GM12878 (cell line): ENCODE measurements at places on chromosomes 2 and 18. TPM values are rescaled to one million over a fixed set of nuclear protein-coding genes. Genes with fewer than 3 reads are reported as not detected.
A peak's percentile ranks its signal among the peaks of the same experiment; 100 is the strongest.

- no peak overlapping the region for H3K4me3 ChIP-seq
- no peak overlapping the region for H3K27ac ChIP-seq
- H3K27me3 ChIP-seq, result no peaks in the 10 kb centered on the region
These were observed 23.1 kb upstream of the ATP8B1 start for GRCh38 chr18:57826252-57826651.

DNA sequence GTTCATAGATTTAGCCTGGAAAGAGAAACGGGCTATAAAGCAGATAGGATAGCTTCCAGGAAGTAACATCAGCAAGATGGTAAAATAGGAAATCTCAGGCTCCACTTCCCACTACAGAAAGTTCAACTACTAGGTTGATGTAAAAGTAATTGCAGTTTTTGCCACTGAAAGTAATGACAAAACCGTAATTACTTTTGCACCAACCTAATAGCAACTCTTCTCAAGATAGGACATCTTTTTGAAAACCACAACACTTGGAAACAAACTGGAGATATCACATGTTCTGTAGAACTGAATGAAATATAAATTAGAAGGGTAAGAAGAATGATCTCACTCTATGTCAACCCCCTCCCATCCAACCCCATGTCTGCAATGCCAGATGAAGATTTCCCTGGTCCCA, 1154.3 kb downstream of the BCL11A start:
- no peak for DNase-seq
- no peaks in the 10 kb centered on the region for H3K4me1 ChIP-seq
- H3K27me3 ChIP-seq, result no peaks in the 10 kb centered on the region
- H3K36me3 ChIP-seq, result no peaks in the 10 kb centered on the region
- H3K27ac ChIP-seq, result no peak overlapping the region

EFEMP1 gene
- total RNA-seq, result 0.24 and 0.33 TPM in 2 replicates

DNA sequence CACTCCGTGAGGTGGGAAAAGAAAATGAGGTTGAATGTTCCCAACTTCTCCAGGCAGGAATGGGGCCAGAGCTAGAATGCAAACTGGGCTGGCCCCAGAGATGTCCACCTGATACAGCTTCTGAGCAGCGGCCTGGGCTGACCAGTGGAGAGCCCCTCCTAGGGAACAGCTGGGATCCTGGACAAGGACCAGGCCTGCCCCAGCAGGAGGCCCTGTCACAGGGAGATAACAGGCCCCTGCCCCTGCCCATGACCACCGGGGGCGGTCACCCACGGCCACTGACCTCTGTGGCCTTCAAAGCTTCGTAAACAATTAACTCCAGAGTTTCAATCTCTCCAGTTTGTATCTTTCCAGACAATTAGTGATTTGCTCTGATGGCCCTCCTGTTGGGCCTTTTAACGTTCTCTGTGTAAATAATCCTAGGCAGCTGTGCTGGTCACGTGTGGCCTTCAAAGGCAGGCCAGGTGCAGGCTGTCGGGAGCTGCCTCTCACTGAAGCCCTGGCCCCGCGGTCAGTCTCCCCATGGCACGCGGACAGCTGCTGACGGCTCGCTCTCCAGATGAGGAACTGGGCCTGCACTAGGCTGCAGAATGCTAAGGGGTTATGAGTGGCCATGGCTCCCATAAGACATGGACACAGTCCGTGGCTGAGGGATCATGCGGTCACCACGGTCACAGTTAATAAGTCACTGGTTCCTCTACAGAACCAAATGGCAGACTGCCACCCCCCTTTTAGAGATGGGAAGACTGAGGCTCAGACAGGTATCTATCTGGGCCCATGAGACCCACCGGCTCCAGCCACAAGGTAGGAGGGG, 9.2 kb downstream of the HS6ST1 start:
- no peak for DNase-seq
- H3K36me3 ChIP-seq, result no peaks in the 10 kb centered on the region
- no peak overlapping the region for H3K4me3 ChIP-seq
- no peak overlapping the region for H3K27ac ChIP-seq
- peaks cover 7% of the 10 kb centered on the region for H3K4me1 ChIP-seq

NEDD4L gene
- total RNA-seq, result 24.0 and 25.7 TPM in 2 replicates

DNA sequence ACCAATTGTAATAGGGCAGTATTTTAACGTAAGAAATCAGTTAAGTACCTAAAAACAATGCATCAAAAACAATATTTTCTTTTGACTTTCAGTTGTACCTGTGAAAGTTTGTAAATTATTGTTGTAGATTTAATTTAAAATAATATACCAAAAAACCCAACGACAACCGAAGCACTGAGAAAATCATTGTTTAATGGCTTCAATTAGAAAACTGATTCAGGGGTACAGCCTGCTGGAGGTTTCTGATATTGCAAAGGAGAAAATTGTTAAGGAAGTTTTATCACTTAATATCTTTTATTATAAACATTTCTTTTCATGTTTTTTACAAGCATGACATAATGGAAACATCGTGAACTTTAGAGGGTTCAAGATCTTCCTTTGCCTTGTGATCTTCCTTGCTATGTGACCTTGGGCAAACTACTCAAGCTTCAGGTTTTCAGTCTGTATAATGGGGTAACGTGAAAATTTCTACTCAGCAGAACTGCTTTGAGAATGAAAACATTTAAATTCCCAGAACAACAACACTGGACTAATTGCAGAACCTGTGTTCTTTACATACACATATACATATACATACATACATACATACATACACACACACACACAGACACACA, 76.3 kb upstream of the GLS start:
- H3K27ac ChIP-seq, result no peak overlapping the region
- DNase-seq, result no peak
- peaks cover 5% of the 10 kb centered on the region; the same call in 1 of the 2 replicates for H3K4me1 ChIP-seq
- H3K36me3 ChIP-seq, result no peaks in the 10 kb centered on the region
- no peaks in the 10 kb centered on the region for H3K27me3 ChIP-seq
- H3K4me3 ChIP-seq, result no peak overlapping the region

DNA sequence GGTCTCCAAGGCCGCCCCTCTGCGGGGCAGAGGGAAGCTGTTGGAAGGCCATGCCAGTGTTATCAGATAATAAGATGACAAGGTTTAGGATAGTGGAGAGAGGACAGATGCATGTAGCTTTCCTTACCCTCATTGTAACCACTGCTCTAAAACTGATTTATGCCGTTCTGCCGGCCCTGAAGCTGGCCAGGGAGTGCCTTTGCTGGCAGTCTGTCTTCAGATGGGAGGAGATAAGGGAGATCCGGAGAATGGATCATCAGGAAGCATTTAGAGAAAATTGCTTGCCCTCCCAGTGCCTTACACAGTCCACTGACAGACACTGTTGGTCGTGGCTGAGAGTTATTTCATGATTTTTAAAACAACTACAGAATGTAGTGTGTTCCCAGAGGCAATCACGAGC, 35.4 kb upstream of the MYO3B start:
- no peak overlapping the region for H3K4me3 ChIP-seq
- H3K27ac ChIP-seq, result no peak overlapping the region

MROH2A gene
- total RNA-seq, result not detected in 2 replicates

DNA sequence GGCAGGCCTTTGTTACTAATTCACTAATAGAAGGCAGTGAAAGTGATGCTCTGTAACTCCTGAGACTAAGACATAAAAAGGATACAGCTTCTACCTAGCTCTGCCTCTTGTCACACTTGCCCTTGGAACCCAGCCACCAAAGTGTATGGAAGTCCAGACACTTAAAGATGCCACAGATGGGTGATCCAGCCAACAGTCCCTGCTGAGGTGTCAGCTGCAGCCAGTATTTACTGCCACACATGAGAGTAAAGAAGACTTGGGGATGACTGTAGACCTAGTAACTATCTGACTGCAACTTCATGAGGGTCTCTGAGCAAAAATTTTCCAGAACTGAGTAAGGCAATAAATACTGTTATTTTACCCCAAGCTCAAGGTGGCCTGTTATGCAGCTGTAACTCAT, 8.8 kb downstream of the IMMT start:
- H3K36me3 ChIP-seq, result peaks cover 3% of the 10 kb centered on the region; the same call in 1 of the 2 replicates
- no peak for DNase-seq
- no peaks in the 10 kb centered on the region for H3K27me3 ChIP-seq
- H3K27ac ChIP-seq, result peak overlapping the region; percentile 78
- H3K4me3 ChIP-seq, result peak overlapping the region; percentile 8; the same call in 1 of the 2 replicates

- DNase-seq, result no peak
- 0 out of 2 replicates have a peak, but pooled peaks cover 2% of the 10 kb centered on the region for H3K27me3 ChIP-seq
- H3K4me3 ChIP-seq, result no peak overlapping the region
- no peak overlapping the region for H3K27ac ChIP-seq
These were observed 92.1 kb upstream of the HS6ST1 start for GRCh38 chr2:128410758-128411215.

- DNase-seq, result peak; percentile 27
- H3K4me1 ChIP-seq, result peaks cover 15% of the 10 kb centered on the region
- H3K36me3 ChIP-seq, result no peaks in the 10 kb centered on the region
- H3K4me3 ChIP-seq, result no peak overlapping the region
- H3K27ac ChIP-seq, result no peak overlapping the region
These were observed 205.5 kb upstream of the SP5 start for GRCh38 chr2:170509452-170510193.

C2orf15 gene
- total RNA-seq, result 1.1 and 1.5 TPM in 2 replicates

DNA sequence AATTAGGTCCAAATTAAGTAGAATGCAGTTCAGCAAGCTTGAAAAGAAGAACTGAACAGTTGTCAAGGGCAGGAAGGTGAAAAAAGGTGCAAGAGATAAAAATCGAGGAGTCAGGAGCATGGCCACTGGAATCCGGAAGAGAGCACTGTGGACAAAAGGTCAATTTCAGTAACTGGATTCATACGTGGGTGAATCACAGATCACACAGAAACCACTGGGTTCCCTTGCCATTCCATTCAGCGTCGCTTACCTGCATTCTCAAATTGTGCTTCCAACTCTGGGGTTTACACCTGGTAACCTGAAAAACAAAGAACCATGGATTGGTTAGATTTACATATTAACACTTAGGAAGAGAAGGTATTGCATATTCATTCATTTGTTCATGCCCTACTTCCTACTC, 21.6 kb upstream of the LMAN1 start:
- no peaks in the 10 kb centered on the region for H3K4me1 ChIP-seq
- no peaks in the 10 kb centered on the region for H3K36me3 ChIP-seq
- no peak for DNase-seq
- no peak overlapping the region for H3K4me3 ChIP-seq
- no peak overlapping the region for H3K27ac ChIP-seq

SNTG2 gene
- not detected in 2 replicates for total RNA-seq

- no peaks in the 10 kb centered on the region for H3K36me3 ChIP-seq
- H3K4me3 ChIP-seq, result no peak overlapping the region
- no peak overlapping the region for H3K27ac ChIP-seq
- DNase-seq, result no peak
- H3K27me3 ChIP-seq, result no peaks in the 10 kb centered on the region
These were observed 203.1 kb downstream of the NCKAP5 start for GRCh38 chr2:133365117-133365516.

DNA sequence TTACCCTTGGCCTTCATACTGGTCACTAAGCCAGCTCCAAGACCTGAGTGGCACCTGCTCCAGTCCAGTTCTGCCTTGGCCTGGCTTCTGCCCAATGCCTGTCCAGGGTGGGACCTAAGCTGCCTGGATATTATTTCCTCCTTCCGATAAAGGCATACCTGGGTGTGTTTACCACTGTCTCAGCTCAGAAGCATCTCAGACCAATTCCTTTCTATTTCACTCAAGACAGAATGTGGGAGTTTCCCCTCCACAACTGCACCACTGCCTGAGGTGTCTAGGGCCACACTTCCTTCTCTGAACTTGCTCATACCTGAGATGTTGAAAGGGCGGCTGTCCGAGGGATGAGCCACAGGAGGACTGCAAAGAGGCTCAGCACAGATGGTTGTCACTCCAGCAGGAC, 18.4 kb upstream of the CAB39 start:
- no peaks in the 10 kb centered on the region for H3K36me3 ChIP-seq
- H3K4me3 ChIP-seq, result no peak overlapping the region
- no peaks in the 10 kb centered on the region for H3K27me3 ChIP-seq
- no peak for DNase-seq
- H3K4me1 ChIP-seq, result peaks cover 3% of the 10 kb centered on the region; the same call in 1 of the 2 replicates

GRCh38 chr2:19355416-19355821, 3.0 kb downstream of the OSR1 start:
- no peaks in the 10 kb centered on the region for H3K36me3 ChIP-seq
- H3K4me3 ChIP-seq, result no peak overlapping the region
- no peaks in the 10 kb centered on the region for H3K4me1 ChIP-seq
- H3K27me3 ChIP-seq, result peaks cover 40% of the 10 kb centered on the region

DNA sequence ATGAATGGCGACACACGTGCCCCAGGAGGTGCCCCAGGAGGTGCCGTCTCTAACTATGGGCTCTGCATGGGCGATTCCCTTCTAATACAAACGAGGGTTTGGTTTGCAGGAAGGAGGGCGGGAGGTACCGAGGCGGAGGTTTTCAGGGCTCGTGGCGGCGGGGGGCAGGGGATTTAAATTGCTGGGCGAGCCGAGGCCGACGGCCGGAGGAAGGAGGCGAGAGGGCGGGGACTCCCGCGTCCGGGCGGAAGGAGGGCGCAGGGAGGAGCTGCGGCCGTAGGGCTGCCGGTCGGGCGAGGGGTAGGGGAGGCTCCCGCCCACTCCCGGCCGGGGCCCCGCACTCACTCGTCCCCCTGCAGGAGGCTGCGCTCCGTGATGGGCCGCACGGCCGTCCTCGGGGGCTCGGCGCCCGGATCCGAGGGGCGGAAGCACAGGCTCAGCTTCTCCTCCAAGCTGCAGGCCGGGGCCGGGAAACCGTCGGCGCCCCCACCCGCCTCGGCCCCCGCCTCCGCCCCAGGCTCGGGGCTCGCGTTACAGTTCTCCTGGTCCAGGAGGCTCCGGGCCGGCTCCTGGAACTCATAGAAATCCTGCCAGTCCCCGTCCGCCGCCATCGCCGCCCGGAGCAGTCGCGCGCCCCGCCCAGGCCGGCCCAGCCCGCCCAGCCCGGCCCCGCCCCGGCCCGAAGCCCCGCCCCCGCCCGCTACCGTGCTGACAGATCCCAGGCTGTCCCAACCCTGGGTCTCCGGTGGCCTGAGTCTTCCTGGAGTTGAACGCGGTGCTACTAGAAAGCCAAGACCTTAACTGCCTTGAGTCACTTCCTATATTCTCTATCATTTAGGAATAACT, at the start of gene FEZ2:
Gene FEZ2, minus strand, starts transcription at position 637 of the 846 bp plus-strand sequence. Its CDS starts 26 bp downstream, at position 611.
- no peaks in the 10 kb centered on the region for H3K4me1 ChIP-seq
- peak within 1 kb of the TSS; percentile 65; the same call in 1 of the 2 replicates for H3K27ac ChIP-seq
- no peaks in the 10 kb centered on the region for H3K36me3 ChIP-seq
- H3K27me3 ChIP-seq, result no peaks in the 10 kb centered on the region

BOD1L2 gene
- not detected in 2 replicates for total RNA-seq

DNA sequence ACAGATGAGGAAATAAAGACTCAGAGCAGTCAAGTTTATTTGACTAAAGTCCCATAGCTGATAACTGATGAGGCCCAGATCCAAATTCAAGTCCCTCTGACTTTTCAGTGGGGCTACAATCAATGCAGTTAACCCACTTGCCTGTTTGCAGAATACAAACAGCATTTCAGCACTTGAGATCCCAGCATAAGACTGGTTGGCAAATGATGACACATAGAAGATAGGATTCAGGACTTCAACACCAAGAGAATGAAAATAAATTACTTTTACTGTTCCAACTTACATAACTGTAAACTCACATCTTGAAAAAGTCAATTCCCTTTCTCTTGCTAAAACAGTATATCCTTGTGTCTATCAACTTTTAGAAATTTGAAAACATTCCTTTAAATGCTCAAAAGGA, 61.2 kb downstream of the CCDC93 start:
- peaks cover 27% of the 10 kb centered on the region for H3K36me3 ChIP-seq
- H3K27me3 ChIP-seq, result no peaks in the 10 kb centered on the region
- no peak for DNase-seq

LIPT1 gene
- 7.2 and 8.5 TPM in 2 replicates for total RNA-seq

PCARE gene
- total RNA-seq, result 0.03 and 0.08 TPM in 2 replicates

- H3K27ac ChIP-seq, result no peak overlapping the region
- no peaks in the 10 kb centered on the region for H3K27me3 ChIP-seq
- H3K4me3 ChIP-seq, result no peak overlapping the region
- no peaks in the 10 kb centered on the region for H3K36me3 ChIP-seq
- H3K4me1 ChIP-seq, result no peaks in the 10 kb centered on the region
These were observed 39.8 kb downstream of the ADCYAP1 start for GRCh38 chr18:944440-944839.
